ENCODE measurements at places on chromosomes 2 and 18.
A peak's percentile ranks its signal among the peaks of the same experiment; 100 is the strongest.

DNA sequence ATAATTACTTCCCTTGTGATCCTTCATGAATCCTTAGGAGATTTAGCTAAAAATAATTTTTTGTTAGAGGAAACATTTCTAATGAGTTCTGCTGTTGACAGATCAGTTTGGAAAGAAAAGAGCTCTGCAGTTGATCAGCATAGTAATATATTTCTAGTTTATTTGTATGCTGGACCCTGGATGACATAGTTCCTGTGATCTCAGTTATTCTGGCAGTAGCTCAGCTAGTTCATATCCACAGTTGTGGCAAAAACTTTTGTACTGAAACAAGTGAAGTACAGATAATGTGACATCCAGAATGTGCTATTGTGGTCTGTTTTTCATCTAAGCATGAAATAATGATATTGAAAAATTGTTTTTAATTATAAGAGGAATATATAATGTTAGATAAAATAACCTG is 33.7 kb downstream of the ABI2 start:
- DNase-seq: no peak

DNA sequence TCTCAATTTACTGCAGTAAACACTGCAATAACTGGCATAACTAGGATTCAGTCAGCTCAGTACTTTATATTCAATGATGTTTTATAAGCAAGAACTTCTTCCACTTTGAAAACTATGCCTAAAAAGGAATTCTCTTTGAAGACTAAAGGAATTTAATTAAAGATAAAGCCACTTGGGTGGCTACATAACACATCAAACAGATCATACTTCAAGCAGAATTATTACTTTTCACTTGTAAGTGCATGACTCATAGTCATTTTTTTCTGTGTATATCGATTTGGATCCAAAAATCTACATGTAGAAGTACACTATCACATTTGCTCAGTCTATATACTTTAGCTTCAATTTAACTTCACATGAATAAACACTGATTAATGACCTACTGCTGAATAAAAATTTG is 4.0 kb downstream of the KANSL1L start:
- no peak for DNase-seq

DNA sequence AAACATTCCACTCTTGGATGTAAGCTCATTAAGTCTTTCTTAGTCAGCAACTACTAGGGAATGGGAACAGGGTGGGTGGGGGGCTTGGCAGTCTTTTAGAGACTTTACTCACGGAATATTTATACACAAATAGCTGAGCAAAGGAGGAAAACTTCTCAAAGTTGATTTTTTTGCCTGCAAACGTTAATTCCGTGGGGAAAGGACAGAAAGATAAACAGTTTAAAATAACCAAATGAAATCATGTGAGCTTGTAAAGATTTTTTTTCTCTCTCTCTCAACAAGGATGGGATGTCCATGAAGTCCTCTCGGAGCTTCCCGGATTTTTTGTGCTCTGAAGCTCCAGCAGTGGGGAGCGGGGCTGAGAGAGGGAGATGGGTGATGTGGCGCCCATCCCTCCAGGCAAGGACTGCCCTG is 32.2 kb upstream of the MAT2A start:
- DNase-seq: no peak

DNA sequence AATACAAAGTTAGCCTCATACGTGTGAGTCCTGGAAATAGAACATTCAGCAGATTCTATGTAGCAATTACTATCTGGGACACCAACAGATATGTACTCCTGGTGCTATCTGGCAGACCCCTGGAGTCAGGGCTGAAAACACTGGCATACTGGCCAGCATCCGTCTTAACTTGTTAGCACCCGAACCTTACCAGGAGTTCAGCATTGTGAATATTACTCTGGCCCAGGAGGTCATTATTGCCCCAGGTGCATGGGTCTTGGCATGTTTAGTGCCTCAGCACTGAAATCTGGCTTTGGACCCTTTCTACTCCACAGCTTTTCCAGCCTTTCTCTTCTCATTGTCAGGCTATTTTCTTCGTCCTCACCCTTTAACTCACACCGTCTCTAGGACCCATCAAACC is 11.9 kb upstream of the NDUFV2 start:
- DNase-seq: no peak

DNA sequence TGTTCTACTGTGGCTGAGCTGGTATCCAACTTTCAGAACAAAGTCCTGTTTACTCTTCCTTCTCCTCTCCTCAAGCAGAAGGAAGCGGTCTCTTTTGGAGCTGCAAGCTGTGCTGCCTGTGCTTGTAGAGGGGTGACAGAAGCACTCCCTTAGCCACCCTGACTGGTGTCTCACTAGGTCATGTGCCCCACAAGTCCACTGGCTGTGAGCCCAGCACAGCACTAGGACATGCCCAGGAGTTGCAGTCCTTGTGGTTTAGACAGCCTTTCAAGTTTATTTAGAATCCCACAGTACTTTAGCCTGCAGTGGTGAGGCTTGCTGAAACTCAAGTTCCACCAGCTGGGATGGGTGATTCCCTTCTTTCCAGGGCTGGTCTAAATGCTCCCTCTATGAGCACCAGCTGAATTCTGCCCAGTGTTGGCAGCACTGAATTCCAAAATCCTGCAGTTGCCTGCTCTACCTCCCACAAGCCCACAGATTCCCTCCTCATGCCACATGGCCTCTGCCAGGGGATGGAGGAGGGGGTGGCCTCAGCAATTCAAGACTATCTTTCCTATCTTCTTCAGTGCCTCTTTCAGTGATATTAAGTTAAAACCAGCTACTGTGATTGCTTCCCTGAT is 61.2 kb downstream of the CCDC85A start:
- no peak for DNase-seq

- DNase-seq: peak; percentile 47
Measured at GRCh38 chr2:238151628-238152235, 7.0 kb upstream of the ERFE start.

DNA sequence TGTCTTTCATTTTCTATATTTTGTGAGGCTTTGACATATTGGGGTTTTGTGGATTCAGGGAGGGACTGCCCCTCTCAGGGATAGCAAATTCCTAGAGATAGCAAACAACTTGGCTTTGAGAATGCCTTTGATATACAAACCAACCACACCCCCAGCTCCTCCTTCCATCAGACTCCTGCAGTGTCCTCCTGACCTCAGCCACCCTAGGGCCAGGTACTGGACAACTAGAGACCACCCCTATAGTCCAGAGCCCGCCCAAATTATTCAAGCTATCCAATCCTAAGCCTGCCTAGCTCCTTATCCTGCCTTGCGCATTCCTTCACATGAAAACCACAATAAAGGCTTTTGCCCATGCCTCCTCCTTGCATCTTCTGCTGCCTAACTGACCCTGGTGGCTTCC is 22.9 kb upstream of the STAM2 start:
- DNase-seq: peak; percentile 58

DNA sequence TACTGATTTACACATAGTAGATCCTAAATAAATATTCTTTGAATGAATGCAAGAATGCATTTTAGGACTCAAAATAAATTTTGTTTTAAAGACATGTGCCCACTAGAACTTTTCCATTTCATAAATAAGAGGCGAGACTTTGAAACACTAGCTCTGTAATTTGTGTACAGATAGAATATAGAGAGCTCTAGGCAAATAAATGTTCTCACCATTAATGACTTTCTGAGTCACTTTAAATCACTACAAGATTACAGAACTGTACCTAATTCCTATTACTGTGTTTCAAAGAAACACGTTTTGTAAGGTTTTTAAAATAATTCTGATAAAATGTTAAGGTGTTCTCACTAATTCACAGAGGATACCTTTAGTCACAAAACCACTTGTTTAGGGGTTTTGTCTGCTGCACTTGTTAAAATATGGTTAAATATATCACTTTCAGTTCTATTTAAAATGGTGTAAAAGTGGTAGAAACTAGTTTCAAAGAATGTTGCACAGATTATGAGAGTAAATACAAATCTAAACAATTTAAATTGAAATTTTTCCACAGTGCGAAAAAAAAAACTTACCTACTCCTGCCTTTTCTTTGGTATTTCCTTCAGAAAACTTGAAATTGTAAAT is 158.7 kb upstream of the ZC3H15 start:
- no peak for DNase-seq

DNA sequence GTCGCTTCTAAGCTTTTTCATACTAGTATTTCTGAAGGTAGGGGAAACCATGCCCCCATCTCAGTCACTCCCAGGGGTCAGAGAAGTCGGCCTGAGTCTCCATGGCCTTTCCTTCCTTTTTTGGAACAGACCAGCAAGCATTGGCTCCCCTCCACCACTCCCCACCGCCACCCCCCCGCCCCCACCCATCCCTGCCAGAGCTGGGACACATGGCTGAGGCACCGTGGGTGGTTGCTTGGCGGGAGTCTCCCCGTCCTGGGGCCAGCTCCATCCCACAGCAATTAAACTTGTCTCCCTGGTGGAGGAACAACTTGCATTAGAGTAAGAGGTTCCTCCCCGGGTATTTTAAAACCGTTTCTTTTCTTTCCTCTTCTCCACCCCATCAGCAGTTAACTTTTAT is 100.8 kb upstream of the TFPI start:
- no peak for DNase-seq

DNA sequence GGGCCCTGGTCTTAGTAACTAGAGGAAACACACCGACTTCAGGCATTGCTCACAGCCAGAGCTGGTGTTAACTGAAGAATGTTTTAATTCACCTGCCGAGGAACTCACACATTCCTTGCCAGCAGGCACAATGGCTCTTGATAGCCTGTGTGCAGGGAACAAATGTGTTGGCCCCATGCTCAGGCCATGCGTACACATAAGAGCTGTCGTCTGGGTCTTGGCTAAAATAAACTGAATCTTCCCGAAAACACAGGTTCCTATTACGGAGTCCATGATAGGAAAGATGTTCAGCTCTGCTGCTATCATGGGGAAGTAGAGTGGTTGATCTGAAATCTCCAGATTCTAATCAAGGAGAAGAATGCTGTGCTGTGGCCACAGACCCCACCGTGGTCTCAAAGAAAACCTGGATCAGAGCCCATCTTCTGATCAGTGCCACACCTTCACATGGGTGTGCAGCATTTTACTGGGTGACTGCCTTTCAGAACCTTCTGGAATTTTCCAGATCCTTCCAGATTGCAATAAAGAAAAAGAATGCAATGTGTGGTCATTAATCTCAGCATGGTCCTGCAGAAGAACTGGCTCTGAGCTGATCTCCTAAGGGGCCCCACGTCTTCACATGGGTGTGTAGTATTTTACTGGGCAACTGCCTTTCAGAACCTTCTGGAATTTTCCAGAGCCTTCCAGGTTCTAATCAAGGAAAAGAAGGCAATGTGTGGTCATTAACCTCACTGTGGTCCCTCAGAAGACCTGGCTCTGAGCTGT is 17.2 kb downstream of the MBP start:
- DNase-seq: no peak

DNA sequence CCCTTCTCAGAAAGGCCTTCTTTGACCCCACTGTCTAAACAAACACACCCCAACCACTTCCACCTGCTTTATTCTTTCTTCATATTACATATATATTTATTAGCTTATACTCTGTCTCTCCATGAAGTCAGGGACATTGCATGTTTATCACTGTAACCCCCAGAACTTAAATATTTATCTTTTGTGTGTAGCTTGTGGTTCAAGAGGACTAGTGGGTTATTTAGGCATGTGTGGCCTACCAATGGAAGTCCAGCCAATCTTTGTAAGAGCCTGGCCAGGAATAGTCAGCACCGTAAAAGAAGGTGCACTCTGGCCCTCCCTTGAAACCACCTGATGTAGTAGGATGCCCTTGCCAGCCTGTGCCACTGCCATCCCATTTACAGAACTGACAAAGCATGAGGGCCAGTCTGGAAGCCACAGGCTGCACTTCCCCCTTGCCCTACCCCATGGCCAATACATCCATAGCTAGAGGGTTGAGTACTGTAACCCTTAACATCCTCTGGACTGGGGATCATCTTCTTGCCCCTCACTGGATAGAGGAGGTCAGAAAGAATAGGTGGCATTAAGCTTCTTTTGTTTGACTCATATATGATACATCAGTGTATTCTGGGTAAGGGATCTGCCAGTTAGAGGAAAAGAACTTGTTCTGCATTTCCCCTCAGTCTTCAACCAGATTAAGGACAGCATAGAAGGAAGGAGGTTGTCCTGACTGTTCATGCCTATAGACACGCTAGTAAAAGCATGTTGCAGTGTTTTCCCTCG is 4.9 kb downstream of the NEMP2 start:
- DNase-seq: no peak

DNA sequence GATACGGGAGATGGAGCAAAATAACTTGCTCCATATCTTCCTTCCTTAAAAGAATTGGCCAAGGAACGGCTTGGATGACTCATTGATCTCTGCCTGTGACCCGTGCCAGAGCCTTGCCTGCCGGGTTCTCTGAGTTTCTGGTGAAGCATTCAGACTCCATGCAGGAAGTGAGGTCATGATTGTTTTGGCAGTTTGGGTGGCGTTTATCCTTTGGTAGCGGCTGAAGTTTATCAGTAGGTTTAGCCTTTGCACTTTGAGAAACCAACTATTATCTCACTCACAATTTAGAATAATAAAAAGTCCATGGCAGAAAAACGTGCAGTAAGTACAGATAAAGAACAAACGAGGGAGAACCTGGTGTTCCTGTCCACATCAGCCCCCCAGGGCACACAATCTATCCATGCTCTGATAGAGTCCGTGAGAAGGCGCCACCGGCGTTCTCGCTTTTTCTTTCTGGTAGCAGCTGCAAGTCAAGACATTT is 15.0 kb upstream of the CTAGE1 start:
- peak; percentile 61 for DNase-seq

- DNase-seq: no peak
Measured at GRCh38 chr2:170578606-170579005, 136.5 kb upstream of the SP5 start.

DNA sequence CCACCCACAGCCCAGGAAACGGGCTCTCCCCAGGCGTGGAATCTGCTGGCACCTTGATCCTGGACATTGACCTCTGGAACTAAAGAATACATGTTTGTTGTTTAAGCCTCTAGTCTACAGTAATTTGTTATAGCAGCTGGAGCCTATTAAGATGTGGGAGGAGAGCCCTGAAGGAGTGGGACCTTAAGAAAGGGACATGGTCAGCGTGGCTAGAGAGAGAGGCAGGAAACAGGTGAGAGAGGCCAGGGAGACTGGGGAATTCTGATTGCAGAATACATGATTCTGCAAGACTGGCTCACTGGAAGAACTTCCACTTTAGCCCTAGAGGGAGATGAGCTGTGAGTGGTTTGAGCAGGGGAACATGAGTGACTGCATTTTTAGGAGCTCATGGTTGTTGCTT is 83.2 kb downstream of the CD8B2 start:
- no peak for DNase-seq

DNA sequence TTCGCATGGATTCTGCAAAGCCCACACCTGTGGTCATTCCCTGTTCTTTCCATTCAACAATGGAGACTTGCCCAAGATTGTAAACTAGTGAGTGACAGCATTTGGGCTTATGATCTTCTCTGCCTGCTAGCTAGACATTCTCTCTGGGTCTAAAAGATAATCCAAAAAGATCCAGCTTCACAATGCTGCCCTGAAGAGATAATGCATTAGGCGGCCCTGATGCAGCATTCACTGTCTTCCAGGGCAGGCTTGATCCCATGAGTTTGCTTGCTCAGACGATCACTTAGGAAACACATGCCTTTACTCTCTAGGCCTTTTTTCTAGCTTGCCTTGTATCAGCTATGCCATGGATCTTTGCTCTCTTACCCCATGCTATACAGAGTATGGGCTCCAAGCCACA is 196.1 kb downstream of the SETBP1 start:
- no peak for DNase-seq

- DNase-seq: no peak
Measured at GRCh38 chr2:227324642-227324994, 433 bp upstream of the MFF start.
